ENCODE measurements at places on chromosomes 6 and 20.
A peak's percentile ranks its signal among the peaks of the same experiment; 100 is the strongest.

GRCh38 chr6:159996626-159997497 lies 28.0 kb downstream of the IGF2R start:
- H3K36me3 ChIP-seq = no peaks in the 10 kb centered on the region
- no peaks in the 10 kb centered on the region for H3K27me3 ChIP-seq
- DNase-seq = no peak
- no peak overlapping the region for H3K4me3 ChIP-seq
- H3K4me1 ChIP-seq = no peaks in the 10 kb centered on the region

- H3K4me3 ChIP-seq = no peak overlapping the region
- H3K36me3 ChIP-seq = no peaks in the 10 kb centered on the region
Measured at GRCh38 chr6:4280707-4281106, 145.3 kb upstream of the ECI2 start.

DNA sequence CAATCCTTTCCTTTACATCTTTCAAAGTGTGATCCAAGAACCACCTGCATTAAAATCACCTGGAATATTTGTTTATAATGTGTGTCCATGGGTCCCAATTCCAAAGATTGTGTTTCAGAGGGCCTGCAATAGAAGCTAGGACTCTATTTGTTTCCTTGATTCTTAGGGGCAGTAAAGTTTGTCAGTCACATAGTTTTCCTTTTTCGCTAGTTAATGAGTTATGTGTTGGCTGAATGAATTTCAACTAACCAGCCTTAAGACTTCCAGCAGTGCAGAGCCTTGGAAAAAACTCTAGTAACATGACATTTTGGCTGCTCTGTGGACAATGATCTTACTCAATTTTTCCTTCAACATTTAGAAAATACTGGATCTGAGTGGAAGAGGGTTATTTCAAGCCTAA lies 11.3 kb downstream of the FAM217A start:
- peaks cover 7% of the 10 kb centered on the region for H3K36me3 ChIP-seq
- no peaks in the 10 kb centered on the region for H3K4me1 ChIP-seq

GRCh38 chr6:153003366-153003690 lies 819 bp upstream of the MTRF1L start:
- H3K4me3 ChIP-seq = peak overlapping the region; percentile 62
- H3K27ac ChIP-seq = peak overlapping the region; percentile 77
- H3K27me3 ChIP-seq = no peaks in the 10 kb centered on the region
- no peaks in the 10 kb centered on the region for H3K36me3 ChIP-seq
- no peak for DNase-seq

- no peaks in the 10 kb centered on the region for H3K27me3 ChIP-seq
- peaks cover 8% of the 10 kb centered on the region for H3K4me1 ChIP-seq
- DNase-seq = no peak
- no peaks in the 10 kb centered on the region for H3K36me3 ChIP-seq
- H3K27ac ChIP-seq = no peak overlapping the region
Measured at GRCh38 chr20:56778765-56779195, 149.7 kb downstream of the TFAP2C start.

DNA sequence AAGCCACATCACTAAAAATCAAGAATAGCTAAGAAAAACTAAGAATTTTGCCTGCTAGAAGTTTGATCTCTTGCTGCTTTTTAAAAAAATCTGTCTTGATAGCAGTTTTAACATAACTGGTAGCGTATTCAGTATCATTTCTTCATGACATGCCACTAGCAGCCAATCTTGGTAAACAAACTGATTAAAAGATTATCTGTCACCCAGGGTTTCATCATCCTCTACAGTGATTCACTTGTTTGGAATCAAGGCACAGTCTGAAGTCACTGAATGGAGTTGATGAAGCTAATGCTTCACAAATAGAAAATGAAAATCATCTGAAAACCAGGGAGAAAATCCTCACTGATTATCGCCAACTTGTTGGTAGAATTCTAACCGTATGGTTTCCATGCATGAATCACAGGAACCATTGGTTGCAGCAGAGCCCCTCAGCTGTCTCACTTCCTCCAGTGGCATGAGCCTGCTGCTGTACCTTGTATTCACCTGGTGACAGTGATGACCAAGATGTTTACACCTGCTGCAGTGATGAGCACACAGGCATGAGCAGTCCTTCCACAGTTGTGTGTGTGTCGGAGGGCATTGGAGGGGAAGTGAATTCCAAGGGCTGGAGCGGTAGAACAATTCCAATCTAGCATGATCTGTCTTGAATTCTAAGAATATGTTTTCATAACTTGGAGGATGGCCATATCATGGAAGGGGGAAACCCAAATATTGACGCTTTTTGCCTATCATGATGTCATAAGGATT lies 275.0 kb downstream of the KHDC1L start:
- H3K4me3 ChIP-seq = no peak overlapping the region
- no peak overlapping the region for H3K27ac ChIP-seq
- H3K36me3 ChIP-seq = no peaks in the 10 kb centered on the region
- H3K27me3 ChIP-seq = no peaks in the 10 kb centered on the region

- no peaks in the 10 kb centered on the region for H3K27me3 ChIP-seq
- H3K4me3 ChIP-seq = peak overlapping the region; percentile 2
- no peaks in the 10 kb centered on the region for H3K36me3 ChIP-seq
- peak overlapping the region; percentile 70 for H3K27ac ChIP-seq
Measured at GRCh38 chr6:116405138-116405537, 34.4 kb downstream of the DSE start.

DNA sequence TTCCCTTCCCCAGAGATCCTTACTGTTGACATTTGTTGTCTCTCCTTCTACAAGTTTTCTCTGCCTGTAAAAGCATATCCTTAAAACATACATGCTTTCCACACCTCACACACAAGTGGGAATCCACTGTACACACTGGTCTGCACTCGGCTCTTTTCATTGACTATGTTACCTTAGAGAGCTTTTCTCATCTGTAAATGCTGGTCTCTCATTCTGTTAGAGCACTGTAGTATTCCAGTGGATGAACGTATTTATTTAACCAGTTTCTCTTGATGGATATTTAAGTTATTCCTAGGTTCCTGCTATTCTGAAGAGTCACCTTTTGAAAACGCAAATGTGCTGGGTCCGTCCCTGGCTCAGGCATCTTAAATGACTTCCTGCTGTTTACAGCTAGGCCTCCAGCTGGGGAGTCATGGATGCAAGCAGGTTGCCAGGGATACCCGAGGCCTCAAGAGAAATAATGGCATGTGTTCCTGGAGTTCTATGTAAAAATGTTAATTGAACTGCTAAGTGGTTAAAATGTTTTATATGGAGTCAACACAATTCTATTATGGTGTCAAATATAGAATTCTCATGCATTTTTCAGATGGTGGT lies 61.1 kb upstream of the TGM3 start:
- no peak overlapping the region for H3K4me3 ChIP-seq
- peaks cover 15% of the 10 kb centered on the region for H3K4me1 ChIP-seq
- no peaks in the 10 kb centered on the region for H3K36me3 ChIP-seq

- no peaks in the 10 kb centered on the region for H3K36me3 ChIP-seq
- no peak for DNase-seq
- H3K4me3 ChIP-seq = no peak overlapping the region
- H3K27me3 ChIP-seq = no peaks in the 10 kb centered on the region
Measured at GRCh38 chr6:71226151-71226550, 62.5 kb upstream of the OGFRL1 start.

GRCh38 chr6:108937170-108937569 lies 88.9 kb downstream of the ARMC2 start:
- no peak overlapping the region for H3K27ac ChIP-seq
- H3K36me3 ChIP-seq = no peaks in the 10 kb centered on the region
- DNase-seq = no peak

DNA sequence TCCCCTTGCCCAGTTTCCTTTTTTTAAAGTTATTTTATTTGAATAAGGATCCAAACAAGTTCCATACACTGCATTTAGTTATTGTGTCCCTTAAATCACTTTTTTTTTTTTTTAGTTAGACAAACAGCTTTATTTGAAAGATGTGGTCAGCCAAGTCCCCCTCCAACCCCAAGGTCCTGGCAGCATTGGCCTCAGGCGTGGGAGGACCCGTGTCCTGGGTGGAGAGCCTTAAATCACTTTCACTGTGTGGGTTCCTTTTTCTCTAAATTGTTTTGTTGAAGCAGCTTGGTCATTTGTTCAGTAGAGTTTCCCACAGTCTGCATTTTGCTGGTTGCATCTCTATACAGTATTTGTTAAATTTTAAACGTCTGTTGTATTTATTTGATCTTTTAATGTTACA lies 5.2 kb upstream of the TBCC start:
- no peak for DNase-seq
- no peaks in the 10 kb centered on the region for H3K36me3 ChIP-seq
- H3K27ac ChIP-seq = no peak overlapping the region
- no peaks in the 10 kb centered on the region for H3K27me3 ChIP-seq
- peaks cover 6% of the 10 kb centered on the region for H3K4me1 ChIP-seq

GRCh38 chr6:72689107-72689954 lies 67.5 kb downstream of the KCNQ5 start:
- no peaks in the 10 kb centered on the region for H3K4me1 ChIP-seq
- no peaks in the 10 kb centered on the region for H3K36me3 ChIP-seq
- DNase-seq = no peak
- no peaks in the 10 kb centered on the region for H3K27me3 ChIP-seq
- H3K4me3 ChIP-seq = no peak overlapping the region

GRCh38 chr6:158850807-158851115 lies 31.6 kb upstream of the EZR start:
- DNase-seq = no peak
- peaks cover 2% of the 10 kb centered on the region for H3K27me3 ChIP-seq
- peaks cover 11% of the 10 kb centered on the region for H3K4me1 ChIP-seq
- H3K27ac ChIP-seq = no peak overlapping the region

DNA sequence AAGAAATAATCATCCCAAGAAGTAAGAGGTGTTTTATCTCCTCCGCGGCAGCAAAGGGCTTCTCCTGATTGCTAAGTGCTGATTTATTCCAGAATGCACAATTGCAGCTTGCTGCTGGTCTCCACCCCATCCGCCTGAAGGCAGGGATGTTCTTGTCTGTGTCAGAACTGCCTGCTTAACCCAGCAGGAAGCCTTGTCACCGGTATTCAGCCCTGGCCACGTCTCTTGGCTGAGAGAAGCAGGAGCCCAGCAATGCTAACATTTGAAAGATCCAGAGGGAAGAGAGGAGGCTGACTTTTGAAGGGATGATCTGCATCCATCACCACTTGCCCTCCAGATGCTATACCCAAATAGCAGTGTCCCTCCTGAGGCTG lies 4.2 kb downstream of the SCML4 start:
- peaks cover 17% of the 10 kb centered on the region for H3K4me1 ChIP-seq
- peak overlapping the region; percentile 24 for H3K4me3 ChIP-seq
- DNase-seq = peak; percentile 78
- H3K36me3 ChIP-seq = no peaks in the 10 kb centered on the region
- peak overlapping the region; percentile 54 for H3K27ac ChIP-seq

DNA sequence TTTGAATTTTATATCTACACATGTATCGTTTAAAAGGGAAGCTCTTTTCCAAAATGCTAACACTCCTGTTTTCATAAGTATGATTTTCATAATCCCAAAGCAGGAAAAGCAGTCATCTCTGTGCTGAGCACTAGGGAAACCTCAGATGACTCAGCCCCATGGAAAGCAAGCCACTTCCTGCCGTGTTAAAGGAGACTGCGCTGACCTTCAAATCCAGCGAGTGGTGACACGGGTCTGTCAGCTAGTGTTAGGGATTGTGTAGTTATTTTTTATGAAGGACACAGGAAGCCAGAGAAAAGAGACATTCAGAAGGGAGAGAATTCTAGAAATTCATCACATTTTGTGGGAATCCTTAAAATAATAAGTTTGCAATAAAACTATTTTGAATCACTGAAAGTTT lies 57.0 kb upstream of the CD93 start:
- H3K27me3 ChIP-seq = no peaks in the 10 kb centered on the region
- no peak overlapping the region for H3K27ac ChIP-seq
- H3K4me3 ChIP-seq = no peak overlapping the region
- peaks cover 8% of the 10 kb centered on the region for H3K4me1 ChIP-seq
- H3K36me3 ChIP-seq = no peaks in the 10 kb centered on the region

DNA sequence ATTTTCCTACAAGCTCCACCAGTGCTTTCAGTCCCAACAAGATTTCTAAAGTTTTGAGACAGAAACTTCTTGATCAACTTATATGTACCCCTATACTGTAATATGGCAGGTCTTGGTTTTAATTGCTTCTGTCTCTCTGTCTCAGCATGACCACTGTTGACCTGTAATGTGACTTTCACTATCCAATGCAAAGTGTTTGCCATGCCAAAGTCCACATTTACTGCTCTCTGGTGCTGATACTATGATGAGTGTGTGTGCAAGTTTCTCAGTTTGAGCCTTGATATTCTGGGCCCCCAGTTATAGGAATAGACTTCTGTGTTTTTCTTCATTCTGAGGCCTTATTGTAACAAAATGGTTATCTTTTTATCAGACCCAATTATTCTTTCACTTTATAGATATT lies 45.8 kb downstream of the OR2J2 start:
- H3K27me3 ChIP-seq = no peaks in the 10 kb centered on the region
- H3K4me1 ChIP-seq = no peaks in the 10 kb centered on the region
- DNase-seq = no peak

DNA sequence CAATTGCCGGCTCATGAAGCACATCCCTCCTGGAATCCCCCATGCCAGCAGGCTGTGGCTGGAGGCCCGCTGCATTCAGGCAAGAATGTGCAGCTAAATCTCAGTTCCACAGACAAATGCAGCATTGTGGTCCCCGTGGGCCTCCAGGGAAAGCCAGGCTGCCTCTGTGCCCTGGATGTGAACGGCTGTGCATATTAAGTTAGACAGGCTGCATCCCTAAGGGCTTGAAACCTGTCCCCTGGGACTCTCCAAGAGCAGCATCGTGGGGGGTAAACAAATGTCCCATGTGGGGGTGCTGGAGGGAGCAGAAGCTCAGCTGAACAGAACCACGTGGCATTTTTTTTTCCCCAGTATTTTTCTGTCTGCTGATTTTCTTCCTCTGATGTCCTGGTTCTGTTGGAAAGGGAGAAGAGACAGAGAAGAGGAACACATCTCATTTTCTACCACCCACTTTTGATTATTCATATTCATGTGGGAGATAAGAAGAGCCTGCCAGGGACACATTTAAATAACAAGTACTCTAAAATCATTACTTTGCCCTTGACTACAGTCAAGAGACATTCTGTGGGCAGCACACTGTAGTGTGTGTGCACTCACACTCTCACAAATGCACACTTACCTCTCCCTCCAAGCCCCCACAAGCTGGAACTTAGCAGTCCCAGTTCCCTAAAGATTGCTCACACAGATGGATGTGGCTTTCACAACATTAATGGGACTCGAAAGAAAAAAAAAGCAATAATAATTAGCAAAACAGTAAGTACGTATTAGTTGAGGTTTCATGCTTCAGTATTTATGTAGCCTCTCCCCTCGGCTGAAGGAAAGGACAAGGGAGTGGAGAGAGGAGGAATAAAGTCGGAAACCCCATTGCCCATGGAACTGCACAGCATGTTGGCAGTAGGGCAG lies 16.9 kb downstream of the GFOD1 start:
- peak overlapping the region; percentile 45 for H3K27ac ChIP-seq
- H3K4me3 ChIP-seq = no peak overlapping the region
- peak; percentile 87 for DNase-seq
- H3K27me3 ChIP-seq = no peaks in the 10 kb centered on the region
- no peaks in the 10 kb centered on the region for H3K36me3 ChIP-seq
- H3K4me1 ChIP-seq = peaks cover 20% of the 10 kb centered on the region

DNA sequence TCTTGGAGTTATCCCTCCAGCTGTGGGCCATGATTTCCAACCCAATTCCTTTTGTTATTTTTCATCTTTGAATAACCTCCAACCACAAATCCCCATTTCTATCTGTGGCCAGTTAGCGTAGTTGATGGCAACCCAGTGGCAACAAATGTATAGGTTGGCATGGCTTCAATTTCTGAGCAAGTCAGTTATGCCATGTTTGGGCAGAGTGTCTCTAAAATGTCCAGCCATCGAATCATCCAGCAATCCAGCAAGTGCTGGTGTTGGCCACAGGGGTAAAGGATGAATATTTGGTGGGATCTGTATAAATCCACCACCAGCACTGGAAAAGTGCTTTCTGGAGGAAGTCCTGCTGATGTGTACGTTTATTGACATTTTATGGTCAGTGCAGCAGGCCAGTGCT lies 233.3 kb downstream of the MYLK4 start:
- H3K4me3 ChIP-seq = no peak overlapping the region
- H3K4me1 ChIP-seq = no peaks in the 10 kb centered on the region
- H3K27me3 ChIP-seq = no peaks in the 10 kb centered on the region

Measured in spinal cord (tissue), 10 donors.